KBM-7 (cell line): ENCODE measurements at places on chromosomes 16 and 17.
A peak's percentile ranks its signal among the peaks of the same experiment; 100 is the strongest.

- DNase-seq = no peak
Observed at GRCh38 chr17:8794636-8795035, 4.5 kb downstream of the MFSD6L start.

- no peak for DNase-seq
Observed at GRCh38 chr16:49664221-49665215, 191.4 kb downstream of the ZNF423 start.

DNA sequence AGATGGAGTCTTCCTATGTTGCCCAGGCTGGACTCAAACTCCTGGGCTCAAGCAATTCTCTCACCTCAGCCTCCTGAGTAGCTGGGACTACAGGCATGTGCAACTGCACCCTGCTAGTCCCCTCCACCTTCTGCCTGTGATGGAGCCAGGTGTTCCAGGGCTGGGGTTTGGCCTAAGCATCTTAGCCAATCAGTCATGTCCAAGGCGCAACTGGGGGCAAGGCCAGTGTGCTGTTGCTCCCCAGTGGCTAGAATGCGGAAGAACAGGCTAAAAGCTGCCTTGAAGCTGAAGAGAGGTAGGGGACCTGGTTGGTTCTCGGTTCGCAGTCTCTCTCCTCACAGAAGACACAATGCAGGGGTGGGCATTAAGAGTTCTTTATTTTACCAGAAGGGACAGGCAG, 18.6 kb downstream of the FLOT2 start:
- no peak for DNase-seq

DNA sequence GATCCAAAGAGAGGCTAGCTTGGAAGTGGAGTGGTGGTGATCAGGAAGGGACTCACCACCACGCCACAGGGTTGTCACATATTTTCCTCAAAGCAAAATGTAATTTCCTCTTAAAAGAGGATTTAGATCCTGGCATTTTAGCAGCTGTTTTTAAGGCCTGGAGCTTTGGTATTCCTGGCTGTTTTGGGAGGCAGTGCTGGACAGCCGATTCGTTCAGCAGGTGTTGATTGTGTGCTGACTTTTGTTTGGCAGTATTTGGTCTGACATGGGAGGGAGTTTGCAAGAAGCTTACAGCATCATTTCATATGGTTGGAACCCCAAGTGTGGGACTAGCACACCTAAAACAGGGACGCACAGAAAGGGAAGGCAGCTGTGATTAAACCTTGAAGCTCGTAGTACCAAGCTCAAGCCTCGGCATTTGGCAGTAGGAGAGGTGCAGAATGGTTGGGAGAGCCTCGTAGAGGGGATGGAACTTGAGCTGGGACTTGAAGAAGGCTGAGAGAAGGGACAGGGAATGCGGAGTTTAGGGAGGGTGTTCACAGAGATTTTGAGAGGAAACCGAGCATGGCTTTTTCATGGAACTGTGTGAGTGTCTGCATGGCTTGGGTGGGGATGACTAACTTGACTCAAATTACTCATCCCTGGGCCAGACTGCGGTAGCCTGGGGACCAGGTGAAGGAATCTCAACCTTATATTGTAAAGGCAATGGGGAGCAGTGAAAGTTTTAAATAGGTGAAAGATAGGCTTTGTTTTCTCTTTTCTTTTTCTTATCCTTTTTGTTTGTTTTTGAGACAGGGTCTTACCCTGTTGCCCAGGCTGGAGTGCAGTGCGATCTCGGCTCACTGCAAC, 52.3 kb downstream of the RPTOR start:
- DNase-seq = no peak

- no peak for DNase-seq
Observed at GRCh38 chr17:44010966-44011647, 3.7 kb downstream of the TMEM101 start.

- DNase-seq = no peak
Observed at GRCh38 chr17:12643822-12644221, 21.9 kb upstream of the MYOCD start.

GRCh38 chr16:23564575-23565363, 7.2 kb downstream of the UBFD1 start:
- no peak for DNase-seq

GRCh38 chr16:82728901-82729300, 102.1 kb downstream of the CDH13 start:
- no peak for DNase-seq

DNA sequence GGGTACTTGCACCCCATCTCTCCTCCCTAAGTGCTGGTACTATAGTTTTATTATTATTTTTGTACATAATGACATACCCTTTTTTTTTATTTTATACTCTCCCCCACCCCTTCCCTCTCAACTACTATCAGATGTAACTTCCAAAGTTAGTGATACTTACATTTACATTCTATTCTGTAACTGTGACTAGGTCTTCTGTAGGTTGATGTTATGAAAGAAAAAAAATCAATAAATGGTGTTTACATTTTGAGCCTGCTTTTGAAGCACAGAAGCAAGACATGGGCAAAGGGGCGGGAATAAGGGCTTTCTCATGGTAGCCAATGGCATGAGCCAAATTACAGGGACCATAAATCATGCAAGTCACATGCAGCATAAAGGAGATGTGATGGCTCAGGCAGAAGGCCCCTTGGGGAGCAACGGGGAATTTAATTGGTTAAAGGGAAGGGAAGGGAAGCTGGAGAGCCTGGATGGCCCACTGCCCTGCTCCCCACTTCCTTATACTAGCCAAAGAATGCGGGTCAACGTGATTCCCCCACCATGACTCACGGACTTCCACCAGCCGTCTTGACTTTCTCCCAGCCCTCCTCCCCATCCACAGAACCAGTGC, 2.4 kb upstream of the ACSF2 start:
- DNase-seq = peak; percentile 85

DNA sequence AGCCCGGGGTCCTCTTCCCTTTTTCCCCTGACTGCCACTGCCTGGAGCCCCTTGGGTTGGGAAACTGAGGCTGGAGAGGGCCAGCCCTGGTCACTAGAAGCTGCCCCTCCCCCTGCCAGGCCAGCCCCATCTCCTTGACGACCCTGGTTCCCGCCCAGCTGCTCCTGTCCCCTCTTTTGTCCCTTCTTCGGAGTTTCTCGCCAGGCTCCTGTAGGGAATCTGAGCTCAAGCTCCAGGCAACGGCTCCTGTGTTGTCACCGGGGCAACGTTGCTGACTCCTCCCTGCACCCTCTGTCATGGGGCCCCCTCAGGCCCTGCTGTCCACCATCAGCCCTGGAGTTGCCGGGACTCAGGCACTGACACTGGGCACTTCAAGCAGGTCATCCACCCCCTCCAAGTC, 5.7 kb downstream of the LLGL1 start:
- DNase-seq = no peak

DNA sequence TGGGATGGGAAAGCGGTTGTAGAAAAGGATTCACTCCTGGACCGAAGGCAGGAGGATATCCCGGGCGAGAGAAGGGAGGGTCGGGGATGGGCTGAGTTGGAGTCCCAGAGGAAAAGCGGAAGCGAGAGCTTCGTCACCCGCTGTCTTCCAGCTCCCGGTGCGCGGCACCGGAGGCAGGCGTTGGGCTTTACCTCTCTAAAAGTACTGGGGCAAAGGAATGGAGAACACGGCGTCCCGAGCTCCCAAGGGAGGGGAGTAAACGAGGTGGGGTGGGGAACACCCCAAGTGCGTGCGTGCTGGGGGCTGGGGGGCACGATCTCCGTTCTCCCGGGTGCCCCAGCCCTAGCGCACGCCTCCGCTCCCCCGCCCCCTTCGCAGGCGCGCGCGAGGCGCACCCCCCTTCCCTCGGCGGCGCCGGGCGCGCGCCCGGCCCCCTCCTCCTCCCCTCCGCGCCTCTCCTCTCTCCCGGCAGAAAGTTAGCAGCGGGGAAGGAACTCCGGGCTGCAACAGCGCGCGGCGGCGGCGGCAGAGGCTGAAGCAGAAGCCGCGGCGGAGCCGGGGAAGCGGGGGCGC, at the start of gene HS3ST4:
TSS of gene HS3ST4 (plus strand) at position 441 of the 573 bp plus-strand sequence.
- DNase-seq = peak; percentile 7

- no peak for DNase-seq
Observed at GRCh38 chr16:80680046-80680445, 124.4 kb downstream of the CDYL2 start.

- peak; percentile 73 for DNase-seq
Observed at GRCh38 chr17:17036524-17036998, 5.7 kb upstream of the MPRIP start.

- peak; percentile 55 for DNase-seq
Observed at GRCh38 chr16:678858-679813, 1.1 kb upstream of the STUB1 start.

- DNase-seq = no peak
Observed at GRCh38 chr17:5121186-5121841, 5.5 kb downstream of the USP6 start.

- DNase-seq = no peak
Observed at GRCh38 chr17:27475070-27475673, 18.9 kb downstream of the KSR1 start.

GRCh38 chr17:48037036-48037837, at the start of gene COPZ2:
COPZ2 (minus strand) TSS chr17:48037797; CDS start chr17:48037777, 20 bp downstream.
- DNase-seq = no peak

- no peak for DNase-seq
Observed at GRCh38 chr16:73365016-73365551, 317.2 kb upstream of the ZFHX3 start.

GRCh38 chr16:67783353-67783725, 23.0 kb downstream of the RANBP10 start:
- DNase-seq = no peak

- no peak for DNase-seq
Observed at GRCh38 chr17:61504697-61505096, 52.5 kb downstream of the TBX4 start.

GRCh38 chr17:18203308-18203707, 19.7 kb downstream of the ALKBH5 start:
- no peak for DNase-seq

GRCh38 chr17:72901083-72901482, 191.4 kb downstream of the SLC39A11 start:
- DNase-seq = no peak

DNA sequence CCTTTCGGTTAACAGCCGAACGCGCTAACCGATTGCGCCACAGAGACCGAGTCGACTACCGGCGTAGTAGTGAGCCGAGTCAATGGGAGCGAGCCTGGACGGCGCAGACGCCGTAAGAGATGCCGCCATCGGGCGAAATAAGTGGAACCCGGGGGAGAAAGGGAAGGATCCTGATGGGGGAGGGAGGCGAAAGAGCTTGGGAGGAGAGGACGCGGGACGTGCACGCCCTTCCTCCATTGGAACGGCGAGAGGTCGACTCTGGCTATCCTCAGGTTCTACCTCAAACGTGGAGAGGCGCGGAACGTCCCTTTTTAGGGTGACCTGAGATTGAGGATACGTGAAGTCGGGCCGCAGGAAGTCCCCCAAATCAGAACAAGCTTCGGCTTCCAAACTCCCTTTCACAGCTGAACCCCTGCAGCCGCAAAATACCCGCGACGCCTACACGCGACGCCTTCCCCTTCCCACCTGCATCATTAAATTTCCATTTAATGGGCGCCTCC, 683 bp upstream of the PSMB3 start:
- peak; percentile 87 for DNase-seq

GRCh38 chr16:81945665-81946064, 65.6 kb downstream of the SDR42E1 start:
- no peak for DNase-seq

DNA sequence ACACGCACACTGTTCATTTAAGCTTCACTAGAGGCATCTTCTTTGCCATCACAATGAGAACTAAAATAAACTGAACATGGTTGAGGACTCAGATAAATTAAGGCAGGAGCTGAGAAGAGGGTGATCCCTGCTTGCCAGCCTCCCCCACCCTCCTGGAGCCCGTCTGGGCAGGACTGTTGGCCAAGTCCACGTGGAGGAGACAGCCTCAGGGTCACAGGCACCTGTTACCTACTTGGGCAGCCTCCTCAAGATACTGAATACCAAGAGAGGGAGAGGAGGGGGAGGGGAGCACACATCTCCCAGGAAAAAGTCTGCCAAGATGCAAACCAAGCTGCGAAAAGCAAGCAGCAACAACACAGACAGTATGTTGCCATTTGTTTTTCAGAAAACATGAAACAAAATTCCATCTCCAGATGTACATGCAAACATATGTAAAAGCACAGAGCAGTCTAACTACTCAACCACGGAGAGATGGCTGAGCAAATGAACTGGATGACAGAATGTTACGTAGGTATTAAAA, 67.4 kb downstream of the SLC39A11 start:
- DNase-seq = no peak

- DNase-seq = no peak
Observed at GRCh38 chr16:75282466-75283281, 31.2 kb upstream of the BCAR1 start.

DNA sequence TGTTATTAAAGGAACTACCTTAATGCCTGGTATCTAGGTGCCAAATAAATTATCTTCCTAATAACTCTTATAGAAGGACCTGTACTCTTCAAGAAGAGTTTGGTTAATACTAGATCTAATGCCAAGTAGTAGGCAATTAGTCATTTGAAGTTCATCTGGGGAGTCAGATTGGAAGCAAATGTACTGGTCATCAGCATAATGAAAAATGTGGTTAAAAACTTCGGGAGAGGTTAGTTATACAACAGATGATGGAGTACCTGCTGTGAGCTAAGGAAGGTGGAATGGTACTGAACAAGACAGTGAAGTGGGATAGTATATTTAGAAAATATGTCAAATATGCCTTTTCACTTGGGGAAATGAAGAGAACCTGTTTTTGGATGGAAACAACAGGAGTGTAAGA, 49.2 kb downstream of the TNRC6A start:
- DNase-seq = no peak

- no peak for DNase-seq
Observed at GRCh38 chr16:62130101-62130500, 93.9 kb upstream of the CDH8 start.

DNA sequence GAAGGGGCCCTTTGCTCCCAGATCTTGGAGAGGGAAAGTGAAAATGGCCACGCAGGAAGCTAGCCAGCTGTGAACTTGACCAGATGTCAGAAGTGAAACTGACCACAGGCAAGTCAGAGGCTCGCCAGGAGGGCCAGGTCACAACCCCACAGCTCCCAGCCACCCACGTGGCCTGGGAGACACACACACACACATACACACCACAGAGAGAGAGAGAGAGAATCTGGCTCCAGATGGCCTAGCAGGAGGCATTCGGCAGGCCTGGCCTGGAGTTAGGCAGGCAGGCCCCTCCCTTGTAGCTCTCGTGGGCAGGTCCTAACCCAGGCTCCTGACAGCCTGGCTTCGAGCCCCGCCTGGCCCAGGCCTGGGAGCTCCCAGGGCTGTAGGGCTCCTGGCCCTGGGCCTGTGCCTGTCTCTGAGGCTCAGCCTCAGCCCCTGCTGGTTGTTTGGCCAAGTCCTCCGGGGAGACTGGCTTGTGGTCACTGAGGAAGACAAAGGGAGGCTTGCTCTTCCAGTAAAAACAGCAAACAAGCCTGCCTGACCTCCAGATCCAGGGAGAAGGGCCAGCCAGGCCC, 20.2 kb downstream of the NGFR start:
- peak; percentile 46 for DNase-seq
